ENCODE measurements at places on chromosomes 7 and 10. TPM values are rescaled to one million over a fixed set of nuclear protein-coding genes. Genes with fewer than 3 reads are reported as not detected.

NEBL gene
- total RNA-seq = 4.3 TPM

ABCC2 gene
- 0.98 TPM for total RNA-seq

MALRD1 gene
- 0.36 TPM for total RNA-seq

RAMP3 gene
- total RNA-seq = not detected

SEC23IP gene
- total RNA-seq = 51.2 TPM

PNLIP gene
- total RNA-seq = not detected

MYL10 gene
- total RNA-seq = not detected

OPN4 gene
- total RNA-seq = not detected

KLF14 gene
- total RNA-seq = not detected

MYL7 gene
- not detected for total RNA-seq

GPNMB gene
- total RNA-seq = 479 TPM

ZNF746 gene
- 16.0 TPM for total RNA-seq

TMEM176B gene
- not detected for total RNA-seq

SLC39A12 gene
- total RNA-seq = not detected

PPP1R9A gene
- total RNA-seq = 0.45 TPM

NODAL gene
- total RNA-seq = not detected

SPDYE6 gene
- not detected for total RNA-seq

TSPAN13 gene
- total RNA-seq = not detected

CYP26C1 gene
- total RNA-seq = 0.09 TPM

ITIH2 gene
- not detected for total RNA-seq

CPVL gene
- total RNA-seq = 3.2 TPM

GRM8 gene
- 0.36 TPM for total RNA-seq

ZNF503 gene
- total RNA-seq = 29.8 TPM

LRIT1 gene
- not detected for total RNA-seq

GLI3 gene
- 7.0 TPM for total RNA-seq

COBL gene
- total RNA-seq = not detected

CELF2 gene
- total RNA-seq = 42.8 TPM

SLC37A3 gene
- total RNA-seq = 62.3 TPM

ARHGEF35 gene
- total RNA-seq = 1.1 TPM

GPR85 gene
- 2.4 TPM for total RNA-seq

AKR1B15 gene
- total RNA-seq = not detected

NPY gene
- not detected for total RNA-seq

HKDC1 gene
- 0.16 TPM for total RNA-seq

MYH16 gene
- not detected for total RNA-seq
